ENCODE measurements at places on chromosomes 11 and 22.

GRCh38 chr11:45563810-45564209 lies 101.6 kb downstream of the CHST1 start:
- DNase-seq, result no peak

DNA sequence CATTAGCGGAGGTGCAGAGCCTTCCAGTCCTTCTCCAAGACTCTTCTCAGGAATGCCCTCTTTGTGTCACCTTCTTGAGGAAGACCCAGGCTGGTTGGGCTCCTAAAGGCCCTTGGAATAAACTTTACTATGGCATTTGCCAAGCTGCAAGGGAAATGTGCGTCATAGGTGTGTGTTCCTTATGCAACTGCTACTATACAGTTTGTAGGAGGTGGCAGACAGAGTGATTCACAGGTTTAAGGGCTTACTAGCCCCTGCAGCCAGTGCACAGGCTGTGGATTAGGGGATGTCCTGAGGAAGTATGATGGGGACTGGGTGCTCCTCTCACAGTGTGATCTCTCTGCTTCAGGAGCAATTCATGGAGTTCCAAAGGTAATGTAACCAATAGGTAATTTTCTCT lies 74.6 kb downstream of the TENM4 start:
- no peak for DNase-seq

DNA sequence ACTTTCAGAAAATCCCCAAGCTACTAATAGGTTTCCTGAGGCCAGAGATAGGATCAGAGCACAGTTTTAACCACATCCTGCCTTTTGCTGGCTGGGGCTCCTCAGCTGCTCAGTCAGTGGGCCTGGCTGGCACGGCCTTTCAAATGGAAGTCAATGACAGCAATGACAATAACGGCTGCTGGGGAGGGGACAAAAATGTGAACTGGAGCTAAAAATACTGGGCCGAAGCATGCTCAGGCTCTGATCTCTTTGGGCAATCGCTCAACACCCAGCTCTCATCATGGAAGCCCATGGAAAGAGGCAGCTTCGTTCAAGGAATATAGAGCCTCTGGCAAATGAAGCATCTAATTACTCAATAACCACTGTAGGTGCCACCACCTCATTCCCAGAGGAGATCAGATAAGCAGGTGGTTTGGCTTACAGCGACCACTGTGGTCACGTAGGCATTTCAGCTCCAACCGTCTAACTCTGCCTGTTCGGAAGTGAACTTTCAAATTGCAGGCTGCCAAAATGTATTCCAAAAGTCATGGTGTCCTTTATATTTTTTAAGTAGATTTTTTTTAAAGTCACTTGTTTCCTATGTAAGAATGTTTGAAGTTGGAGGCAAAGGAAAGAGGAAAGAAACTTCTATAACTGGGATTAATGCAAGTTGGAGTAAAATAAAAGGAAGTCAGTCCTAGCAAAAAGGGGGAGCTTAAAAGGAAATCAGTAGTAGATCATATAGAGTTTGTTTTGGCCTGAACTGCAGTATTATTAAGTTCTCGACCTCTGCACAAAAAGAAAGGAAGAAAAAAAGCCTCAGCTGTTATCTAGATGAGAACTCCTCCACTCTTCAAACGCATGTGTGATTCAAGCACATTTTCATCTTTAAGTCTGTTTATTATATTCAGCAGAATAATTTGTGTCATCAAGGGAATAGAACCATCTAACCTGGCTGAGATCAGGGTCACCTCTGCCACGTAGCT lies 14.1 kb downstream of the WT1 start:
- DNase-seq, result no peak

DNA sequence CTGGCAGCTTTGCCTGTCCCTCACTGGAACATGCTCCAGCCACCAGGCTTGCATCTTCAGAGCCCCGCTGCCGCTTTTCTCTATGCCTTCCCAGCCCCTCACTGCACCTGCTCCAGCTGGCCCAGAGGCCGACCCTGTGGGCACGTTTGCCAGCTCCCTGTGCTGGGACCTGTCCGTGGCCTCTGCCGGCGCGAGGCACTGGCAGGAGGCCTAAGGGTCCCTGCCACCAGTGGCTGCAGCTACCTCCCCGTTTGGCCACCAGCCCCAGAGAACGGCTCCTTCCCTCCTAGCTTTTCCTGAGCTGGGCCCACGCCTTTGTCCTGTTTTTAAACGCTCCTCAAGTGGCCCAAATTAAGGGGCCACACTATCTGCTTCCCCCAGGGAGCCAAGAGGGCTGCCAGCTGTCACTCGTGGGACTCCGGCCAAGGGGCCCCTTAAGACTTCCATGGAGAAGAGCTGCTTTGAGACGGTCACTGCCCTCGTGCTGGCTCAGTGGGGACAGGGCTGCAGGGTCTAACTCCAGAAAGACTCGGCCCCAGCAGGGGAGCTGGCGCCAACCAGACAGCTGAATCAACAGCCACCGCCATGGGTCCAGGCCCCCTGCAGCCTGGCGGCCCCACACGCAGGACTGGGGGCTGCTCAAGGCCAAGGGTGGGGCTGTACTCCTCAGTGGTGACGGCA lies 24.6 kb upstream of the WNT7B start:
- no peak for DNase-seq

GRCh38 chr11:46338988-46339666 lies 8.1 kb upstream of the DGKZ start:
- no peak for DNase-seq

GRCh38 chr11:131884461-131885073 lies 514.2 kb downstream of the NTM start:
- DNase-seq, result no peak

DNA sequence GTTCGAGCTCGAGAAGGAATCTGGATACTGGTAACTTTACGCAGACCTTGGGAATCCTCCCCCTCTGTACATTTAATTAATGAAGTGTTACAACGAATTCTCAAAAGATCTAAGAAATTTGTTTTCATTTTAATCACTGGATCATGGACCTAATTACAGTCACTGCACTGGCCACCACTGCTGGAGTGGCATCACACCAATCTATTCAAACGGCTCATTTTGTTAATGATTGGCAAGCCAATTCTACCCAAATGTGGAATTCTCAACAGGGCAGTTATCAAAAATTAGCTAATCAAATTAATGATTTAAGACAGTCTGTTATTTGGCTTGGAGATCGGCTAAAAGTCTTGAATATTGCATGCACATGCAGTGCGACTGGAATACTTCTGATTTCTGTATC lies 30.1 kb upstream of the ALDH3B2 start:
- DNase-seq, result no peak

DNA sequence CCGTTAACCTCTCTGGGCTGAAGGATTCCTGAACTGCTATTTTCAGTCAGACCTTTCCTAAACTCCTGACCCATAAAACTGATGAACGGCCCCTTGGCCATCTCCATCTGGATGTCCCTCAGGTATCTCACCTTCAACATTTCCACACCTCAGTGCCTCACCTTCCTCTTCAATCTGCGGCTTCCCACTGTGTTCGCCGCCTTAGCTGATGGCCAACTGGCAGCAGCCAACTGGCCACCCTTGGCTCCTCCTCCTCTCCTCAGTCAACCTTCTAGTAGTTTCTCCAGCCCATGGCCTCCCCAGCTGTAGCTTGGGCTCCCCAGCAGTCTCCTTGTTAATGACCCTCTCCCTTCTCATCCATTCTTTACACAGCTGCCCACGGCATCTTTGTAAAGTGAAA lies 55.0 kb upstream of the PHOX2A start:
- no peak for DNase-seq

DNA sequence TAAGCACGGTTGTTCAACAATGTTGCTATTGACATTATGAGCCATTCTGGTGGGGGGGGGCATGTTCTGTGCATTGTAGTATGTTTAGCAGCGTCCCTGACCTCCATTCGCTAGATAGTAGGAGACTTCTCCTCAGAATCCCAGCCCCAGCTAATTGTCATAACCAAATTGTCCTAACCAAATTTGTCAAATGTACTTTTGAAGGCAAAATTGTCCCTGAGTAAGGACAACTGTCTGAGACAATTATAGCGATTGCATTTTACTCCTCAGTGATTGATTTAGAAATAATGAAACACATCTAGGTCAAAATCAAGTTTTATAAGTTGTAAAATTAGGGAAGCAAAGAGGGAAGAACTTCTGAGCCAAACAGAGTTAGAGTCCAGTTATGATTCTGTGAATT lies 541.8 kb upstream of the CHORDC1 start:
- no peak for DNase-seq

DNA sequence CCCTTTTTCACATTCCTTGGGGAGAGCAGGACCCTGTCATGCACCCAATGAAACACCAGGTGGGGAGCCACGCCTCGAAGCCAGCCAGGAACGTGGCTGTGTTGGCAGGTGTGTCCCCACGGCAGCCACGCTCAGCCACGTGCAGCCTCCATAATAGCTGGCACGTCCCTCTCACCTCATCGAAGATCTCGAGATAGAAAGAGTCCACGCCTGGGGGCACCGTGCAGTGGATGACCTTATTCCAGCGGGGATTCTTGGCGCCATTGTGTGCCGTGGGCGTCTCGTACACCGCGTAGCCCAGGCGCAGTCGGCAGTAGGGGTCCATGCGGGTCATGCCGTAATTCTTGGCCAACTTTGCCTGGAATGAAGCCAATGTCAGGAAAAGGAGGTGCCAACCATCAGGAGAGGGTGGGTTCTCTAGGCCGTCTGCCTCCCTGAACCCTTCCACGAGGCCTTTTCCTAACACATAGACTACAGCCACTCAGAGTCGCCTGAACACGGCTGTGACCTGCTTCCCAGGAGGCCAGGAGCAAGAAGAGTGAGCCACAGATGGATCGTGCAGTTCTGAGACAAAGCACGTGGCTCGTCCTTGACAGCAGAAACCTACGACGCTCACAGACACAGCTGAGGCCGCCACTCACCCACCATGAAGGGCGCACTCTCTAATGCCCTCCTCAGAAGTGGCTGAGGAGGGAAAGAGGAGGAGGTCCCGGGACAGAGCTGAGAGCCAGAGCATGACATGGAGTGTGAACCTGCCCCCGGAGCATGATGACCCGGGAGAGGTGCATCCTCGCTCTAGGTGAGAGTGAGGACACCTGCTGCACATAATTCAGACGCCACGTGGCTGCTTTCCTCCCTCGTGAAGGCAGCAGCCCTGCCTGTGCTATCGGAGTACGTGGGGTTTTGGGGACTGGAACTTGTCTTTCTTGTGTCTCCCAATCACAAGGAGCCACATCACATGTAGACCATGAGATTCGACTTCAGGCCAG lies 19.1 kb downstream of the TOLLIP start:
- DNase-seq, result no peak

GRCh38 chr11:115499891-115500290 lies 4.3 kb downstream of the CADM1 start:
- DNase-seq, result no peak

GRCh38 chr11:115544422-115544948 lies 40.3 kb upstream of the CADM1 start:
- no peak for DNase-seq

DNA sequence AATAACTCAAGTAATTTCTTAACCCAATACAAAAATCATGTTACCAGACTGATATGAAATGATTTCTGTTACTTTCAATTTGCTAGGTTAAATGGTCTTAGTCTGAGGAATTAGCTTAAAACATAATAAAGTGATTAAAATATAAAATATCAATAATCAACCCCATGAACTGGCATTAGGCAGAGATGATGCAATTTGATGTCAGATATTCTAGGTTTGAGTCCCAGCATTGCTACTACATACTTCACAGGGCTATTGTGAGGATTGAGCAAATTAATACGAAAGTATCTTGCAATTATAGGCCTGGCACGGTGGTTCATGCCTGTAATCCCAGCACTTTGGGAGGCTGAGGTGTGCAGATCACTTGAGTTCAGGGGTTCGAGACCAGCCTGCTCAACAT lies 66.5 kb downstream of the PICALM start:
- no peak for DNase-seq

DNA sequence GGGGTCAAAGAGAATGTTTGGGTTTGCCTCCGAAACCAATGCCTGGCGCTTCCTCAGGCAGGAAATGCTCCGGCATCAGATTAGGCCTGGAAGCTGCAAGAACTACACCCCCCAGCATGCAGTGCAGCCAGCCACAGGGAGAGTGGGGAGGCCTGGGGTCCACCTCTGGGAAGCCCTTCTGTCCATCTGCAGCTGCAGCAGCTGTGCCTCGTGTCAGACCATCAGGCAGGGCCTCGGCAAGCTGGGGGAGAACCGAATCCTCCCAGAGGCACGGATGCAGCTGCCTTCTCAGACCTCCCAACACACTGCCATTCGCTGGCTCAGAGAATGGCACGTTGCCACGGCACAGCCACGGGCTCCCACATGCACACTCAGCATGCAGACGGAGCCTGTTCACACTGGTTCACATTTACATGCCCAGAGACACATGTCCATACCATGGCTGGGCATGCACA lies 57.4 kb downstream of the NECTIN1 start:
- no peak for DNase-seq

- no peak for DNase-seq
These were observed 46.8 kb downstream of the PAMR1 start for GRCh38 chr11:35478471-35479091.

GRCh38 chr11:2120359-2121100 lies 18.7 kb downstream of the IGF2 start:
- DNase-seq, result no peak
